ENCODE measurements at places on chromosomes 6 and 20. TPM values are rescaled to one million over a fixed set of nuclear protein-coding genes. Genes with fewer than 3 reads are reported as not detected.

DNA sequence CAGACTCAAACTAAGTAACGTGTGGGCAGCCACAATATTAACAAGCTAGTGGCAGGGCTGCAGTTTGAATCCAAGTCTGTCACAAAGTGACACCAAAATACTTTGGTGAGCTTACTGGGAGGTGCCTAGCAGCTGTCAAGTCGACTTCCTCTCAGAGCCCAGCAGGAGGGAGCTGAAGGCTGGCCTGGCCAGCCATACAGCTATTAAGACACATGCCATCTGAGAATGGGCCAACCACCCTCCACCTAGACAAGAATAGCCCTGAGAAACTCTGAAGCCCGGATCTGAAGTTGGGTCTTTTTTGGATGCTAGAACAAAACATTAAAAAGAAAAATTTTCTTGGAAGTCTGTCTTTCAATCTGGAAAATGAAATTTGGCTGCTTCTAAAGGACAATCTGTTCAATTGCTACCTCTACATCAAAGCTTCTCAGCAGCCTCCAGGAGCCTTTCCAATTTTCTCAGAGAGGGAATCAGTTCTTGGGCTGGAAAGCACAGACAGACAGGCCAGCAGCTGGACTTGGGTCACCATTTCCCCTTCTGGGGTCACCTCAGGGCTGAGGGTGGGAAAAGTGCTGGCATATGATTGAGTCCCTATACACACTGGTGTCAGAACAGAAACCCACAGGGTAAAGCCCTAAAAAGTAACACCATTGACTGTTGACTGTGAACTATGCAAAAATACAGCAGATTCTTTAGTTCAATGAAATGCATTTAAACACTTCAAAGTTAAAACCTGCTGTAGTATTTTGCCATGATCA is 42.9 kb downstream of the UQCC1 start:
- no peak overlapping the region for H3K4me3 ChIP-seq
- DNase-seq, result peak; percentile 44
- H3K36me3 ChIP-seq, result peaks cover 14% of the 10 kb centered on the region
- H3K4me1 ChIP-seq, result peaks cover 8% of the 10 kb centered on the region
- no peak overlapping the region for H3K27ac ChIP-seq

DNA sequence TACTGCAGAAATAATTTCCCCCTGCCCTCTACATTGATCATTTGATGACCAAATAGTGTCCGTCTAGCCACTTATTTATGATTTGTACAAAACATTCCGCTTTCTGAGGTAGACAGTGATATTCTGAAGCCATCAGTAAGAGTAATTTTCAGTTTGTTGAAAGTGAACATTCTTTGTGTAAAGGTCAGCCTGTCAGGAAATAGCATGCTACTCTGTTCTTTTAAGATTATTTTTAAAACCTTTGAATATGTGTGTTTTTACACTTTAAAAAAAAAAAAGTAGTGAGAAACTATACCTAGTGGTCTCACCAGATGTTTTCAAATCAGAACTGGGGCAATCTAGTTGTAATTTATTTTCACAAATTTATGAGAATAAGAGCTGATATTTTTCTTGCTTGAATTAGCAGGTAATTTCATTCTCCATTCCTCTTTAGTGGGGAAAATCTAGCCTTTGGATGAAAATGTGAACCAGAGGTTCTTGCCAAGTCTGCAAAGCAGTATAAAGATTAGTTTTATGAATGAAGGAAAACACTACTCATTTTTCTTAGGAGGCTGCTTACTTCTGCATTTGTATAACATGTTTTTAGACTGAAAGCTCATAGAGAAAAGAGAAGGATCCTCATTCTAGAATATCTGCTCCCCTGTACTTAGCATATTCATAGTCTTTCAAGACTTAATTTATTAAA is 12.1 kb upstream of the REV3L start:
- no peak overlapping the region for H3K4me3 ChIP-seq
- no peaks in the 10 kb centered on the region for H3K36me3 ChIP-seq
- H3K27me3 ChIP-seq, result no peaks in the 10 kb centered on the region
- no peak overlapping the region for H3K27ac ChIP-seq
- H3K4me1 ChIP-seq, result peaks cover 26% of the 10 kb centered on the region

- no peaks in the 10 kb centered on the region for H3K27me3 ChIP-seq
- no peak overlapping the region for H3K4me3 ChIP-seq
- H3K4me1 ChIP-seq, result peaks cover 4% of the 10 kb centered on the region
- H3K27ac ChIP-seq, result no peak overlapping the region
Measured at GRCh38 chr6:140181876-140182275, 807.4 kb upstream of the CITED2 start.

GRCh38 chr6:37236921-37237320 is 20.7 kb upstream of the TBC1D22B start:
- DNase-seq, result no peak
- H3K27ac ChIP-seq, result no peak overlapping the region
- no peaks in the 10 kb centered on the region for H3K36me3 ChIP-seq
- no peaks in the 10 kb centered on the region for H3K27me3 ChIP-seq

DNA sequence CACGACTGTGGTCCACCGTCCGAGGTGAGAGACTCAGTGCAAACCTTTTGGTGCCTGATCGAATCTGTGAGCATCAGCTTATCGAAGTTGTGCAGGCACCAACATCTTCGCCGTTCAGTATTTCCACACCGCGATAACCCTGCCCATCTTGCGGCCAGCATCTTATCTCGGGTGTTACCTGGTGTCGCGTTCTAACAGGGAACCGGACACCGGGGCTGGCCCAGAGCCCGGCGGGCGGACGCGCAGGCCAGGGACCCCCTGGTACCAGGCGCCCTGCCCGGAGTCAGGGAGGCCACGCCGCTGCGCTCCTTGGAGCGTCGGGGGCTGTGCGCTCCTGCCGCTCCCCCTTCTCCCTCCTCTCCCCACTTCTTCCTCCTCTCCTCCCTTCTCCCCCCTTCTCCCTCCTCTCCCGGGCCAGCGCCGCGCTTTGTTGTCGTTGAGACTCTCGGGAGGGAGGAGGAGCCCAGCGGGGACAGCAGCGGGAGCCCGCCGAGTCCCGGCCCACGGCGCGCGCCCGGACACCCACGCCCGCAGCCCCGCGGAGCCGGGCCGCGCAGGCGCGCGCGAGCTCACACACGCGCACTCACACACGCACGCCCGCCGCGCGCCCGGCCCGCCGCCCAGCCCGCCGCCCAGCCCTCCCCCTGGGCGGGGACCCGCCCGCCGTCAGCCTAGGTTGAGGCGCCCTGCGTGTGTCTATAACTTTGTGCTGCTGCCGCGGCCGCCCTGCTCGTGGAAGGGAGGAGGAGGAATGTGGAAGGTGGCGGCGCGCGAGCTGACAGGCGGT is 1.4 kb upstream of the FOXO3 start:
- H3K27me3 ChIP-seq, result no peaks in the 10 kb centered on the region
- peak overlapping the region; percentile 79 for H3K27ac ChIP-seq
- peaks cover 19% of the 10 kb centered on the region for H3K4me1 ChIP-seq
- peak overlapping the region; percentile 97 for H3K4me3 ChIP-seq

- H3K36me3 ChIP-seq, result no peaks in the 10 kb centered on the region
- no peaks in the 10 kb centered on the region for H3K4me1 ChIP-seq
- no peak overlapping the region for H3K4me3 ChIP-seq
- no peak for DNase-seq
- H3K27ac ChIP-seq, result no peak overlapping the region
- H3K27me3 ChIP-seq, result no peaks in the 10 kb centered on the region
Measured at GRCh38 chr6:42390228-42390934, 61.3 kb downstream of the TRERF1 start.

DNA sequence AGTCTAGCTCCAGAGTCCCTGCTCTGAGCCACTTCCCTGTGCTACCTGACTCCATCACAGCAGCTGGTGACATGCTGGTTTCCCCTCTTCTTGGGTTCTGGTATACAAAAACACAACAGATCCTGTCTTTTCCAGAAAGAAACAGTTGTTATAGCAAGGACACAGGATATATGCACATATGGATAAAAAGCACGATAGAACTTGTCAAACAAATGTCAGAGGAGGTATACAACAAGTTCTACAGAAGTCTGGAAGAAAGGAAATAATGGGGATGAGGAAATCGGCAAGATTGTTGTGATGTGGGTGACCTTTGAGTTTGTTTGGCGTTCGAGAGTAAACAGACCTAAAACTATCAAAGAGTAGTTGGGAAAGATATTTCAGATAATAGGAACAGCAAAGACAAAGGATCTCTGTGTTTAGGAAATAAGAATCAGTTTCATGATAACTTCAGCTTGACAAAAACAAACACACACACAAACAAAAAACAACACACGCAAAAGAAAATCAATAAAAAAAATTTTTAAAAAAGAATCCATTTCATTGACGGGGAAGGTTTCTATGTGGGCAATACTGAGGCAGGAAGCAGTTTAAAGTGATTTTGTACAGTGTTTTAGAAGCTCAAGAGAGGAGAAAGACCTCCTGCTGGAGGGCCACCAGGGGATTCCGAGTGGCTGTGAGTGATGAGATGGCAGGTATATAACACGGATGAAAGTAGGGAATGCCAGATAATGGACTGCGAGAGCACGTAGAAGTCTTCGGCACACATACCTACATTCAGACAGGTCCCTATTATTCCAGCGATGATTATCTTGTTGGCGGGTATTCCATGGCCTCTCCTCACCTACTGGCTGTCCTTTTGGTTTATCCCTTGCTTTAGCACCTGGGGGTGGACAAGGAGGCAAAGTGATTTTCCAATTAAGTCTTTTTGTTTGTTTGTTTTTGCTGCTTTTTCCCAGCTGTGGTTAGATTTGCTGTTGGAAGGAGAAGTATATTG is 174.9 kb downstream of the HS3ST5 start:
- H3K4me3 ChIP-seq, result no peak overlapping the region
- peaks cover 19% of the 10 kb centered on the region for H3K27me3 ChIP-seq
- H3K27ac ChIP-seq, result no peak overlapping the region
- H3K36me3 ChIP-seq, result no peaks in the 10 kb centered on the region
- DNase-seq, result no peak
- no peaks in the 10 kb centered on the region for H3K4me1 ChIP-seq

GRCh38 chr20:17854307-17854903 is 114.2 kb downstream of the SNX5 start:
- DNase-seq, result no peak
- no peaks in the 10 kb centered on the region for H3K4me1 ChIP-seq
- no peak overlapping the region for H3K4me3 ChIP-seq
- no peaks in the 10 kb centered on the region for H3K36me3 ChIP-seq
- H3K27me3 ChIP-seq, result no peaks in the 10 kb centered on the region
- no peak overlapping the region for H3K27ac ChIP-seq

DNA sequence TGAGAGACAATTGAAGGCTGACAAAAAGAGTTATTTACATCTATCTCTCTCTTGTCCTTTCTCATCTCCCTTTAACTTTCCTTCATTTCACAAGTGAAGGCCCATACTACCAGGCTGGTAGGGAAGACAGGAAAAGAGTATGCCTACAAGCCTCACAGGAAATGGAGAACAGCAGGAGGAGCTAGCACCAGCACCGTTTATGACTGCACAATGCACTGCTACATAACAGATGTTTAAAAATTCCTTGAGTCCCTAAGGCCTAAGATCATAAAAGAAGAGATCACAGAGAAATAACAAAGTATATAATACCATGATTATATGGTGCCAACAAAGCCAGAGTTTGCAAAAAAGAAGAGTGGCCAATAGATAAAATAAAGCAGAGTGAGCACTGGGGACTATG is 194.8 kb downstream of the UNC5CL start:
- H3K4me1 ChIP-seq, result peaks cover 30% of the 10 kb centered on the region
- no peaks in the 10 kb centered on the region for H3K27me3 ChIP-seq
- no peaks in the 10 kb centered on the region for H3K36me3 ChIP-seq

Gene FILIP1
- total RNA-seq, result 0.24 TPM

Gene EPPIN
- not detected for total RNA-seq

Gene PTGIS
- not detected for total RNA-seq

Gene GMPR
- total RNA-seq, result 0.32 TPM
